Fibroblast of skin of left quadriceps (primary cell): ENCODE measurements at places on chromosomes 2 and 18.
A peak's percentile ranks its signal among the peaks of the same experiment; 100 is the strongest.

DNA sequence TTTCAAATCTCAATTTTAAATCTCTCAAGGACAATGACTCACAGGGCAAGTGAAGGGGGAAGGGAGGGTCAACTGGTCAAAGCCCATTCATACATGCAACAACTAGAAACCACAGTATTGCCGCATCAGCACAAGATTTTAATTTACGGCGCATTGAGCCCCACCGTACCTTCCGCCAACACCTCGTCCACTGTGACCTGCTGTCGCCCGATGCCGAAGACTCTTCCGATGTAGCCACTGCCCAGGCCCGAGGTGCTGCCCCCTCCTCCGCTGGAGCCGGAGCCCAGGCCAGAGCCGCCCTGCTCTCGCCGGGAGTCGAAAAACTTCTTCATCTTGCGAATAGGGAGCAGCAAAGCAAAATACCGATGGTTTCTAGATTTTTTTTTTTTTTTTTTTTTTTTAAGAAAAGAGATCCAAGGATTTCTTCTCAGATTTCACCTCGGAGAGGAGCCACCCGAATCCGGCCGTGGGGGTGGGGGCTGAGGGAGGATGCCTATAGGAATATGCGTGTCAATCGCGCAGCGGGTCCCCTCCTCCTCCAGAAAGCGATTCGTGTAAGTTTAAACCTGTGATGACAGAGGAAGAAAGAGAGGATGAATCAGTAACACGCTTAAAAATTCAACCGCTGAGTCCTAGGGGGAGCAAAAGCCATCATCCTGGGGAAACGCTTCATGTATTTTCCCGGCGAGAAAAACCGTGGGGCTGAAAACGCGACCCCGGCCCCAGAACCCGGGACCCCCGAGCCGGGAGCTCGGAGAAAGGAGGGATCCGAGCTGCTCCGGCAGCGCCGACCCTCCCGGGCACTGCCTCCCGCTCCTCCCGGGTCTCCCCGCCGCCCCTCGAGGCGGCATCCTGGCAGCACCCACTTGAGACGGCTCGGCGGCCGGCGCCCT, 584 bp downstream of the AAK1 start:
- peak; percentile 83 for DNase-seq

DNA sequence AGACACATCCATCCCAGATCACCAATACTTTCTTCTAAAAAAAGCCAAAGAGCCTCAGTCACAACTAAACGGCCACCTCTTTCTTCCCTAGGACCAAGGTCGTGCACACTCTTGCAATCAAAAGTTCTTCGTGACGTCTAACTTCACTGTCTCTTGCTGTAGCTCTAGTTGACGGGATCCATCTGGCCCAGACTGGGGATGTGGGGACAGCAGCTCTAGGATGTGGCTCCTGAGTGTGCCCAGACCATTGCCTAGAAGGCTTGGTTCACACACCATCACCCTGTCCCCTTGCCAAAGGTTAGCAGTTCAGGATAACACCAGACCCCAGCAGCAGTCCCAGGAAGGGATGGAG, 98.2 kb downstream of the TNS1 start:
- DNase-seq: no peak

DNA sequence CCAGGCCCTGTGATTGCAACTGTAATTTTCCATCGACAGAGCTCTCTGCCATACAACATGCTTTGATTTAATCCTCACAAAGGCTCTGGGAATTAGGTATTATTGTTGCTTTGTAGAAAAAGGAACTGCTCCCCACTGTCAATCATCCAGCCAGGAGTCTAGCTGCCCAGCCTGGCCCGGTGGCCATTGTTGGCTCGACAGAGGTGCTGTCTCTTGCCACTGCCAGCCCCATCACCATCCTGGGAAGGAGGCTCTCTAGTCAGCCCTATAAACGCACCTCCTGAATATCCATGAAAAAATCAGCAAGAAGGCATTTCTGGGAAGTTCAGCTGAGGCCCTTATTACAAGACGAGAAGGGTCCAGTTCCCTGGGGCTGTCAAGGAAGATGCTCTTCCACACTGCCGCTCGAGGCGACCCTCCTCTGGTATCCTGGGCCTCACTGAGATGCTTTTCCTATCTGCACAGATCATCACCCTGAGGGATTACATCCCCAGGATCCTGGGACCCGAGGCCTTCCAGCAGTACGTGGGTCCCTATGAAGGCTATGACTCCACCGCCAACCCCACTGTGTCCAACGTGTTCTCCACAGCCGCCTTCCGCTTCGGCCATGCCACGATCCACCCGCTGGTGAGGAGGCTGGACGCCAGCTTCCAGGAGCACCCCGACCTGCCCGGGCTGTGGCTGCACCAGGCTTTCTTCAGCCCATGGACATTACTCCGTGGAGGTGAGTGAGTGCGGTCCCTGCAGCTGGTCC, 71.0 kb downstream of the TPO start:
- DNase-seq: no peak

GRCh38 chr2:18066894-18067293, 188.4 kb downstream of the KCNS3 start:
- DNase-seq: no peak

- no peak for DNase-seq
These were observed 10.8 kb downstream of the DUSP19 start for GRCh38 chr2:183089192-183089851.

- DNase-seq: no peak
These were observed 616 bp downstream of the RNPEPL1 start for GRCh38 chr2:240568678-240569522.

DNA sequence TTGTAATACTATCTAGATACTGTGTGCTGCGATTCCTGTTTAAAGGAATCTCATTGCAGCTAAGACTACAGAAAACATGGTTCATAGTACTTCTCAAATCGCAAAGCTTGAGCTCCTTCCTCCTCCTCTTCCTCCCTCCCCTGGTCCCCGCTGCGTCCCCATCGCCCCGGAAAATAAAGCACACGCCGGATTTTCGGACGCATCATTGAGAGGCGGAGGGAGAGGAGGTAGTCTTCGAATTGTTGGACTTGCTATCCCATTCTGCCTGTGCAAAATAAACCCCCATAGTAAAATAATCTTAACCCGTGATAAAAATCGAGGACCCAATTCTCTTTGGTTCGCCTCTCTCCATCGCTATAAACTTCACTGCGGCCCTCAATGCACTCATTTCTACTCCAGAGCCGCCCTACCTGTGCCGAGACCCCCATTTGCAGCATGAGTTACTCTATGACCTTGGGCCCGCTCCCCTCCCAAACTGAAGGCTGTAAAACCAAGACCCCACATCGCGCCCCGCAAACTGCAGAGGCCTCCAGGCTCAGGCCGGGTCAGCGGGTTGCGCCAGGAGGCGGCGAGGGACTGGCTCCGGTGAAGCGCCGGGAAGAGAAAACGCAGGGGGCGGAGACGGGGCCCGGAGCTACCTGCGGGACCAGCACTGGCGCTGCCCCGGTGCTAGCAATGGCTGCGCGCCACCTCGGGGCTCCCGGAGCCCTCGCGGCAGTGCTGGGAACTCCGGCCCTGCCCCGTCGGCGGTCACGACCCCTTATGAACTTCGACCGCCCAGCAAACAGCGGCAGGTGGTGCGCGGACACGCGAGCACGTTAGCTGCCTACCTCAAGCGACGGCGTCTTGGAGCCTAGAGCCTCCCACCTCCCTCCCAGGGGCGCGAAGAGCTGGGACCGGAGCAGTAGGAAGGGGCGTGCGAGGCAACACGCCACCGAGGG, 649 bp downstream of the ESCO1 start:
- DNase-seq: no peak

- no peak for DNase-seq
These were observed 180.1 kb upstream of the SPOPL start for GRCh38 chr2:138321458-138321857.

DNA sequence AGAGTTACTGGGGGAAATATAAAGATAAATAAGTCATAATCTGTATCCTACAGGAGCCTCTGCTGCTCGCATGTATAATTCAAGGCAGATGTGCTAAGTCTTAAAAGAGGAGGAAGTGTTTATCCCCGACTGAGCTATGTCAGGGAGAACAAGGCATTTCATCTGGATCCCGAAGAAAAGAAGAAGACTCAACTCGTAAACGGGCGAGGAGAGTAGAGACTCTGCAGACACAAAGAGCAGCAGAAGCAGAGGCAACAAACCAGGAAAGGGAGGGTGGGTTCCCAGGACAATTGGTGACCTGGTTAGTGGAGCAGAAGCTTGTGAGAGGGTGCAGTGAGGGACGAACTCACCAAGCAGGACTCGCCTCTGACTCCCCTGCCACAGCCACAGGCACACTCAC, 368.6 kb downstream of the EIPR1 start:
- DNase-seq: no peak

- DNase-seq: no peak
These were observed 26.2 kb upstream of the EVA1A start for GRCh38 chr2:75586971-75587370.

- peak; percentile 80 for DNase-seq
These were observed 45.9 kb downstream of the HS1BP3 start for GRCh38 chr2:20604951-20605381.

DNA sequence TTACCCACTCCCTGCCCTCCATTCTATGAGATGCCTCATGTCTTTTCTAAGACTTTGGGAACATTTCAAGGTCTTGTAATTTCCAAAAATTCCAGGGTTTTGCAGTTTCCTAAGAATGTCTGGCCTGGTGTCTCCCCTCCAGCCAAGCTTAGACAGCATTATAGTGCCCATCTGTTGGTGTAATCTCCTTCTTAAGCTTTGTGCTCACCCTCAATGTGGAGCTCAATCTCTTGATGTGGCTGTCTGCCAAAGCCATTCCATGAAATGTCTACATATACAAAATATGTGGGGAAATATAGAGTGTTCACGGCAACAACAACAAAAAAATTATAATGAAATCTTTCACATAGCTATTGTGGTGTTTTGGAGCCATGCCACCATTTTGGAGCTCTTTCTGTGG, 558.4 kb downstream of the PIK3C3 start:
- DNase-seq: no peak

GRCh38 chr2:238696331-238696730, 151.6 kb upstream of the TWIST2 start:
- no peak for DNase-seq

GRCh38 chr2:178450524-178450773, 526 bp downstream of the PRKRA start:
- no peak for DNase-seq

- no peak for DNase-seq
These were observed 127.0 kb upstream of the KLHL14 start for GRCh38 chr18:32899819-32900218.

DNA sequence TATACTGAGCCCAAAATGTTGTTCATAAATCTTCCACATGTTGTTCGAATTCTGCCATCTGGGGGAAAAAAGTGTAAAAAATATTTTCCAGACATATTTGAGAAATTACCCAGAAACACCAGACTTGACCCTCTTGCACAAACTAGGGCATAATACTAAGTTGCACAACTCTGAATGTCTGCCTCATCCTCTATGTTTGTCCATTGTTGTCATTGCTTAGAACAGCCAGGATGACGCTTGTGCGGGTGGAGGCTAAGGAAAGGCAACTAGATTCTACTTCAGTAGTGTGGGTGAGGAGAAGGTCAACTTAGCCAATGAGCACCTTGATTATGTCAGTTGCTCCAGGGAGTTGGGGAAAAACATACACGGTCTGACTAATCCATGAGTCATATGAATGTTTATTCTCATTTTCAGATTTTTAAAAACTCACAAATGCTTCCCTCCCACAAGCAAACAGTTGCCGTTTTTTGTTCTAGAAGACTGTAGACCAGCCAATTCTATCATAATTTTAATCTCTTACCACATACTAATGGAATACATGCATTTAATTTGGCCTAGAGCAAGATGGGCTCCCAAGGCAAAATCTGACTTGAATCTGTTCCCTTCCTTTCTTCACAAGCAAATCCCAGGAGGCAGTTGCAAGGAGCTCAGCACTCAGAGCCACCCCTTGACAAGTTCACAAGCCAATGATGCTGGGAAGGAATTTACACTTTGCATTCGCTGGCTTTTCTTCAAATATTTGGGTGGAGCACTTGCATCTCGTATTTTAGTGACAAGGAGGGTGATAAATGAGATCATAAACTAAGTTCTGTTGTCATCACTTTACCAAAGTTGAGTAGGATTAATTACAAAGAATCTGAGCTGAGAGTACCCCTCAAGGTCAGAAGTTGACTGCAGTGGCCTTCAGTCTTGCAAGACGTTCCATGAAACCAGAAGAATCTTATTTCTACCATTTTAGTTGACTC, 163.2 kb upstream of the TWIST2 start:
- DNase-seq: peak; percentile 96

DNA sequence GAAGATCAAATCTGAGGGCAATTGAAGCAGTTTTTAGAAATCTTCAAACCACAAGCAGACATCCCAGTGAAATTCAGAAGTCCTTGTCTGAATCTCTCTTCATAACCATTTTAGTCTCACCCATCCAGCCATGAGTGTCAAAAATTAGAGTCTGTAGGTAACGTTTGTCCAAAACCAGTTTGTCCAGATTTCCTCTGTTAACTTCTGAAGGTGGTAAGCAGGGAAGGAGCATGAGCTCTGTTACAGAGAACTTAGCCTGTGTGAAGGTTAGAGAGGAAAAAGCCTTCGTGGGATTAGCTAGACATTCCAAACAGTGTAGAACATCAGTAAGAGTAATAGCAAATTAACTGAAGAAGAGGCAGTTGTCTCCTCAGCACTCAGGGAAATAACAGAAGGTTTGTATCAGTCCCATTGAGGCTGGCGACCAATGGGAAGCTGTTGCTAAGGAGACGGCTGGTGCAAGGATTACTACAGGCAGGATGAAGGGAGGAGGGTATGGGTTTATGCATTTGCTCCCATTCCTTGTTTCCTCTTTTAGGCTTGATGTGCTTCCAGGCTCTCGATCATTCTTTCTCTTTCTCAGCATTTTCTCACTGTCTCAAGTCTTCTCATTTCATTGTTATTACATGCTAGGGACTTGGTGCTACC, 8.7 kb upstream of the GPR155 start:
- DNase-seq: no peak

- no peak for DNase-seq
These were observed 3.2 kb downstream of the TANK start for GRCh38 chr2:161163440-161163839.

- DNase-seq: no peak
These were observed 912.6 kb upstream of the FSHR start for GRCh38 chr2:50066873-50067272.

- DNase-seq: no peak
These were observed 46.2 kb downstream of the RPRM start for GRCh38 chr2:153432381-153432780.

GRCh38 chr2:8965216-8965969, 38.1 kb downstream of the MBOAT2 start:
- no peak for DNase-seq

DNA sequence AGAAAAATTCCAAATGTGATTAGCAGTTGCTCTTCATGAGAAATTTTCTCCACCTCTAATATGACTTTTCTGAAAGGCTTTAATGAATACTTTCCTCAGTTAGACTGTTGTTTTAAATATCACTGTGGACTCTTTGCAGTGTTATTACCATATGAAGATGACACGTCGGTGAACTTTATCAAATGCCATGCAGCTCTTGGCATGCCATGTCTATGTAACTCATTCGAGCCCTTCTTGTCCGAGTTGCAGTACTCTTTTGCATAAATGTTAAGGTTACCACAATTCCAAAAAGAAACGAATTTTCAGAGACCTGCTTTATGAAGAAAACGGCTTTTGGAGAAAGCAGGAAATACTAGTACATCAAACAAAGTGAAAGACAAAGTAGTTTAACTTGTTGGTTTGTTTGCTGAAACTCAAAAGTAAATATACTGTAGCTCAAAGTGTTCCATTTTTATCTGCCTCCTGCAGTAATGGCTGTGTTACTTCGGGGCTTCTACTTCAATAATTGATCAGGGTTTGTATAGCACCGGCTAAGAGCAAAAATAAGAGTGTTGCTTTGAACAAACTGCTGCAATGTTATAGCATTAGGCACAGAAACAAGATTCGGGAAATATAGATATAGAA, 204.1 kb downstream of the ARHGAP15 start:
- DNase-seq: no peak
